ENCODE measurements at places on chromosomes 4 and X.
A peak's percentile ranks its signal among the peaks of the same experiment; 100 is the strongest.

- no peak for DNase-seq
Measured at GRCh38 chrX:17078031-17078720, 131.7 kb downstream of the REPS2 start.

- peak; percentile 48 for DNase-seq
Measured at GRCh38 chr4:48195374-48195773, 61.3 kb upstream of the TXK start.

DNA sequence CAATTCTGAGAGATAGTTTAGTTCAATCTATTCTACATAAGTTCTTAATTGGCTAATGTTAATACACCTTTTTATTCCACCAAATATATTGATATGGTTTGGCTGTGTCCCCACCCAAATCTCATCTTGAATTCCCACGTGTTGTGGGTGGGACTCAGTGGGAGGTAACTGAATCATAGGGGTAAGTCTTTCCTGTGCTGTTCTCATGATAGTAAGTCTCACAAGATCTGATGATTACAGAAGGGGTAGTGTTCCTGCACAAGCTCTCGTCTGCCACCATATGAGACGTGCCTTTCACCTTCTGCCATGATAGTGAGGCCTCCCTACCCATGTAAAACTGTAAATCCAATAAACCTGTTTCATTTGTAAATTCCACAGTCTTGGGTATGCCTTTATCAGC is 11.3 kb downstream of the PPA2 start:
- no peak for DNase-seq

- DNase-seq, result no peak
Measured at GRCh38 chr4:102871772-102872171, 3.0 kb downstream of the CISD2 start.

DNA sequence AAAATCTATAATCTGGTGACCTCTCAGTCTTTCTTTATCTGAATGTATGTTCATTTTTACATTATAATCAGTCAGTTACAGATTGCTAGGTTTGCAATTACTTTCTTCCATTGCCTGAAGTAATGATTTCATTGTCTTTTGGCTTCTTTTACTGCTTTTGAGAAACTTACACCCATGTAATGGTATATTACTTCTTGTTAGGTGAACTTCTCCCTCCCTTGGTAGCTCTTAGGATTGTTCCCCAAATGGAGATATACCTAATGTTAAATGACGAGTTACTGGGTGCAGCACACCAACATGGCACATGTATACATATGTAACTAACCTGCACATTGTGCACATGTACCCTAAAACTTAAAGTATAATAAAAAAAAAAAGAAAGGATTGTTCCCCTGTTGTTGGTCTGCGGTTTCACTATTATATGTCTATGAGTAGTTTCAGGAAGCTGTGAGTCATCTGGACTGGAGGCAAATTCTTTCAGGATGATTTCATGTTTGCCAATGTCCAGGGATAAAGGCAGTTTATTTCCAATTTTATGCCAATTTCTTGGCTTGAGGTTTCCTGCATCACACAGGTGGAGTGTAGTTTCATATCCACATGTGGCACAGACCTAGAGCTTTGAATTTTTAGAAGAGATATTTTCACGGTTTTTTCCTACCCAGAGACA is 21.8 kb downstream of the SPANXC start:
- no peak for DNase-seq

GRCh38 chr4:56342746-56343145 is 44.5 kb downstream of the AASDH start:
- DNase-seq, result no peak

- DNase-seq, result no peak
Measured at GRCh38 chrX:53160297-53160983, 64.6 kb downstream of the KDM5C start.

DNA sequence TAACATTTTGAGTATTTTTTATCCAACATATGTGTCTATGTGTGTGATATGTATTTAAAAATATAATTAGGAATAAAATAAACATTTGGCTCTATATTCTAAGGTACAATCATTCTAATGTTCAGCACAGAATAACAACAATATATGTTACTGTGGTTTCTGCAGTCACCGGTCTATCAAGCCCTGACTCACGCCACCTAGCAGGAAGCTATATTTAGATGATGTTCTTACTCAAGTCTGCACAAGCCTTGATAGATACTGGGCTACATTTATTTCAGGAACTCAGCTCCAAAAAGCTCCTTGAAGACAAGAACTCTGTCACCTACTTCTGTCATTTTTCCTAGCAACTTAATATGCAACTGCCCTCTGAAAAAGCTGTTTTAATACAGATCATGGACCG is 152.0 kb upstream of the FTHL17 start:
- DNase-seq, result no peak

- no peak for DNase-seq
Measured at GRCh38 chr4:33746979-33747378, 2497.3 kb downstream of the ARAP2 start.

DNA sequence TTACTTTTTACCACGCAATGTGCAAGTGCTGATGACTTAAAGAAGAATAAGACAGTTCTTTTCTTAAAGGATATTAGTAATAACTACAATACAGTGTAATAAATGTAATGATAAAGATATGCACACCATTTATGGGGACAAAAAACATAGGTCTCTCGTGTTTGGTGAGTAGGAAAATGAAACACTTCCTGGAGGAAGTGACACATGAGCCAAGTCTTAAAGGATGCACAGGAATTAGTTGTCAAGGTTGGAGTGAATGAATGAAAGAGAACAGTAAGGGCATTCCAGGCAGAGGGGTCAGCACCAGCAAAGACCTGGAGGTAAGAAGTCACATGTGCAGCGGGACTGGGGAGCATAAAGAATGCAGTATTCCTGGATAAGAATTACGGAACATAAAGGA is 112.7 kb downstream of the SH3RF1 start:
- no peak for DNase-seq

GRCh38 chr4:22504922-22505321 is 10.9 kb downstream of the ADGRA3 start:
- DNase-seq, result no peak

DNA sequence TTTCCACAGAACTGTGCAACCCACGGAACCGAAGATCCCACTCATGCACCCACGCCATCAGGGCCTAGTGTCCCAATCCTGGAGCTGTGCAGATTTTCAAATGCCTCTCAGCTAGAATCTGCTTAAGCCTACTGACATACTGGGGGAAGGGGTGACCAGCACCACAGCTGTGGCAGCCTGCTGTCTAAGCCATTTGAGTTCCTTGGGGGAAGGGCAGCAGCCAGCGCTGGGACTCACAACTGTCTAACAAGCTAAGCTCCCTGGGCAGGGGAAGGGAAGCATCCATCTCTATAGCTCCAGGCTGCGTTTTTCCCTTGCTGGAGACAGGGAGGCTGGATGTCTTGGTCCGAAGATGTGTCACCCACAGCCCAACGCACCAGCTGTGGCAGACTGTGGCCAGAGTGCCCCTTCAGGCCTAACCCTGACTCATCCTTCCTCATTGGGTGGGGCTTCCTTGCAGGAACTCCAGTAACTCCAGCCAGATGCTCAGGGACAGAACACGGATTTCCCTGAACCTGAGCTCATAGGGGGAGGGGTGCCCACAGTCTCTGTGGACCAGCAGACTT is 194.8 kb downstream of the CHRDL1 start:
- DNase-seq, result no peak

DNA sequence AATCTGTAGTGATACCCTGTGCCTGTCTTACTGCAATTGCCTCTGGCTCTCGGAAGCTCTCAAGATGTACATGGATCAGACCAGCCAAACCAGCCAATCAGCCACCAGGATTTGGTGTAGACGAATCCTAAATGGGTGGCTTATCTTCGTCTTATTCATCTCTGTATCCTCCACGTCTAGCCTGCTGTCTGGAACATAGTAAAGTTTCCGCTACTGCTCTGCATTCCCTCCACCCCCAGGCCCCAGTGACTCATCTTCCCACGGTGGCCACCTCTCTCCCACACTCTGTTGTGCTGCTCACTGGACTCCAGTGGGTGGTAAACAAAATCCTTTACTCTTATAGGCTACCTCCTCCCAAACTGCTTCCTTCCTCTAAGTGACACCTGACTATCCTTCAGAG is 37.8 kb downstream of the SEPTIN6 start:
- no peak for DNase-seq

DNA sequence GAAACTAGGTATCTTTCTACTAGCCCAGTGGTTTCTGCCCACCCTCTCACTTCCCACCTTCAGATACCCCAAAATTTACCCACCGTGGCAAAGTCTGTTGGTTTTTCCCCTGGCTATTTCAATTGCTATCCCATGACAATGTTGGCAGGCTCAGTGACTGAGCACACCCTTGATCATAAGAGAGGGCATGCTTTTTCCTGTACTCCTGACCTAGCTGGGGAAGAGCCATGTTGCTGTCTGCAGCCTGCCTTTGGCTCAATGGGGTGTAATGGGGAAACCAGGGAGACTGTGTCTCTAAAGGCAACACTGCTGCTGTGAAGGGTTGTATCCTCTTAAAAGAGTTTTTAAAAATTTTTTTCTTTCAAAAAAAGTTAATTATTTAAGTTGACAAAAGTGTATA is 90.4 kb upstream of the CITED1 start:
- DNase-seq, result no peak

DNA sequence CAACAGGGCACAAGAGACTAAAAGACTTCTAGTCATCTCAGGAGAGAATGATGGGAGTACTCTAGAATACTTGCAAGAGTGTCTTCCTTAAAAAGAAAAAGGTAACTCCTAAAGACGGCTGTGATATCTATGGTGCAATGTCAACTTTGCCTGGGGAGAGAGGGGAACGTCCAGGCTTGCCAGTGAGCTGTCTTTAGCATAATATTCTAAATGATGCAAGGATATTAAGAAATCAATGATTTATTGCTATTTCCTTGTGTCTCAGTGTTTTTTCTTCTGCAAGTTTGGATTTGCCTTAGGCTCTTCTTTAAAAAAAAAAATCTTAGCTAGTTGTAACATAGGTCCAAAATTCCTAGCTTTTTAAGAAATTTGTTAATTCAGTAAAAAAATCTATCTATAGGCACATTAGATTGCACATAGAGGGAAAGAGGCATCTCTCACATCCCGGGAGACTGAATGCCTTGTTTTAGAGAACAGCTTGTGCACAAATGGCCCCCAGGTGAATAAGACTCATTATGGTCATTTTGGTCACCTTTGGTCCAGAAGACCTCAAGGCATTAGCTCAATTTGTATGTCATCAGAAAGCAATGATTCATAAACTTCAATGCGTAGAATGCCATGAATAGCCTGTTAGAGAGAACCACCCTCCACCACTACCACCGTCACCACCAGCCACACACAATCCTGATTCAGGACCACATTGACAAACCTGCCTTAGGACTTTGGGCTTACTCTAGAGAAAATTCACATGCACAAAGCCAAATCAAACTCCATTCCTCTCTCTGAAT is 104.1 kb downstream of the PALLD start:
- no peak for DNase-seq

DNA sequence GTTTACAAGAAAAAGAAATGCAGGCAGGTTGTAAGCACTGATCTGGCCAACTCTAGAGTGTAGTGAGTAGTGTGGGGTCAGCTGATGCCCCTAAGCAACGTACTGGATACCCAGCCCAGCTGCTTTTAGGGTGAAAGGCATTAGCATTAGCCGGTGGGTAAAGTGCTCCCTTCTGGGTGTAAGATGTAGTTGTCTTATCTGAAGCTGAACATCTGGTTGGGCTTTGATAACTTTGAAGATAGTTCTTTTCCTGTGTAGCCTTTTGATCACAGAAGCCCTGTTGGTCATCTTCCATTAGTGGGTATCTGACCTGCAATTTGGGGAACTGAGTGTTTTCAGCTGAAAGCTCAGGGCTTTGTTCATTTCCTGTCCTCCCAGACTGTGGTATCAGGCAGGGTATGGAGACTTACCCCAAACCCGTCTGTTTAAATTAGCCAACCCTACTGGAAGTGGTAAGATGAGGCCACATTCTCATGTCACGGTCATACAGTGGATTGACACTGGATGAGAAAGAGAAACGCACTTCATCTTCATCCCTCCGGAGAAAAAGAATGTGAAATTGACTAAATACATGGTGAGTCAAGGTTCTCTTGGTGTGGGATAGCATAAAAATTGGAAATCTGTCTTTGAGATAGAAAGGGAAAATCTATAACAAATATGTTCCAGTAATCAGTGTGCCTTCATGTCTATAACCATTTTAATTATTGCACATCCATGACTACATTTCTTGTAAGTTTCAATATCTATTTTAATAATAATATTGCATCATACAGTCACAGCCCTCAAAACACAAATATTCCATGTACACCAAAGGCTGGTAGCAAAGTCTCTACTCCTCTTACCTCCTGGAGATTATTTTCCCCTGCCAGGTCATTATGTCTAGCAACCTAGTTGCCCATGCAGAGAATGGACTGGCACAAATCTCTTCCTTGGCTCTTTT is 8.7 kb downstream of the RHOH start:
- DNase-seq, result no peak

GRCh38 chr4:95507561-95507960 is 41.2 kb downstream of the UNC5C start:
- DNase-seq, result no peak

DNA sequence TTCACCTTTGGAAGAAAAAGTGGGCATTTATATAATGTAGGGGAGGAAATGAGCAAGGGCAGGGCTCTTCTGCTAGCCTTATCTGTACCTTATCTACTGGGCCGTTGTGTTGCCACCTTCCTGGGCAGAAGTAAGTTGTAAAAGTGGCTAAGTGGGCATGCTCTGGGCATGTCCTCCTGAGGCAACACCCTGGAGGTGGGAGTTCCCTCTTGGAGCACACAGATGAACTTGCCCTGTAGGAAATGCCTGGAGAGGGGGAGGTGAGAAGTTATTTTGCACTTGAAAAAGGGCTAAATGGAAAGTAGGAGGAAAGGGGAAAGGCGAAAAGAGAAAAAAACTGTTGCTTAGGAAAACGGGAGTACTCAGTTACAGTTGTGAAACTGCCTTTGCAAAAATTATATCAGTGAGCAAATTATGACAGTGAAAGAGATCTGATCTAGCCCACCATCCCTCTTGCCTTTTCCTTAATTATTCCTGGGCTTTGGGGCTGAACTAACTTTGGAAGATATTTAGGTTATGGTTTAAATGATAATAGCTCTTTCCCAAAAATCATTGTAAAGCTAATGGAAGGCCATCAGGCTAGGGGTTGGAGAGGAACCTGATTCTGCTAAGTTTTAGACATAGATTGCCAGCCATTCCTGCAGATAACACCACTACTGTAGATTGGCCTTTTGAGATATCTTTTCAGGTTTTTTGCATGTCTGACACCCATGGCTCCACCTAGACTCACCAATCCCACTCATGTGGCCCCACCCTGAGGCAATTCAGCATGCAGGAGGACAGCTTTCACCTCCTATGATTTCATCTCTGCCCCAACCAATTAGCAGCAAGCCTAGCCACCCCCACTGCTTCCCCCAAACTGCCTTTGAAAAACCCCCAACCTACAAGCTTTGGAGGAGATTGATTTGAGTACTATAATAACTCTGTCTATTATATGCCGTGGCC is 20.5 kb upstream of the ZNF81 start:
- DNase-seq, result no peak

- DNase-seq, result peak; percentile 31
Measured at GRCh38 chr4:187235456-187236170, 512.0 kb upstream of the FAT1 start.

DNA sequence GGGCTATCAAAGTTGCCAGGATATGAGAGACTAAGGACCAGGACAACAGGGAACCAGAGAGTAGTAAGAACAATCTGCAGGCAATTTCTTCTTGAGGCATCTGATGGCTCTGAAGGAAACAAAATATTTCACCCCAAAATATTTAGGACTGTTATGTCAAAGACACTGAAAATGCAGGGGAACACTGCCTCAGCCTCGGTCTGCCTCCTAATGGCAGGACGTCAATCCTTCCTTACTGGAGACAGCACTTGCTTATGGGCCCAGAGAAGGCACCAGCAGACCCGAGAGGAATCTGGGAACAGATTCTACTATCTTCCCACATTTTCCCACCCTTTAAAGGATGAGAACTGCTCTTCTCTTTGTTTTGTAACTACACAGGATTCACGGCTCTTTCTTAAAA is 23.3 kb downstream of the RNF150 start:
- no peak for DNase-seq

Measured in NCI-H510A treated with DMSO at 0.1 percent for 48 hours (cell line).